Activated CD4-positive, alpha-beta T cell treated with anti-CD3 and anti-CD28 coated beads, Interleukin-2, amount 50 U/mL, for 48 hours (primary cell): ENCODE measurements at places on chromosomes 7 and 10.
A peak's percentile ranks its signal among the peaks of the same experiment; 100 is the strongest.

GRCh38 chr10:15335508-15335907 is 35.6 kb downstream of the FAM171A1 start:
- DNase-seq, result no peak

DNA sequence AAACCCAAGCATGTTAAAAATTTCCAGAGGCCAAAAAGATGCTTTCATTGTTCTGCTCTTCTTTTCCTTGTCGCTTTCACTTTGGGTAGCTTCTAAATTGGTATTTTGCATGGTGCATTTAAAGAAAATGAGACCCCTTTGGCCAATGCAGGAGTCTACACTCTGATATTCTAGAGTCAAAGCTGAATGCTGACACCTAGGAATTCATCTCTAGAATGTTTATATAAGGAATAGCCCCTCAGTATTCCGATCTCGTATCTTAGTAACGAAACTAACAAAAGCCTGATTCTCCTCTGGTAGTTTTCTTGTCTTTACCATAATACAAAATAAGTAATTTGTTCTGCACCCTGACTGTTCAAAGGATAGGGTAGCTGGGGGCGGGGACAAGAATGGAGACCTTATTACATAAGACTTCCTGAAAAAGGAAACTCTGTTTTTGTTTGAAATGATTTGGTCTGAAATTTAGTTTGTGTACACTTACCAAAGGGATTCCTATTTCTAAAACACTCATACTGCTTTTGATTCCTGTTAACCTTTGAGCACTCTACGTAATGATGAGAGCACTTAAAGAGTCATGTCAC is 17.1 kb downstream of the IKZF1 start:
- no peak for DNase-seq

DNA sequence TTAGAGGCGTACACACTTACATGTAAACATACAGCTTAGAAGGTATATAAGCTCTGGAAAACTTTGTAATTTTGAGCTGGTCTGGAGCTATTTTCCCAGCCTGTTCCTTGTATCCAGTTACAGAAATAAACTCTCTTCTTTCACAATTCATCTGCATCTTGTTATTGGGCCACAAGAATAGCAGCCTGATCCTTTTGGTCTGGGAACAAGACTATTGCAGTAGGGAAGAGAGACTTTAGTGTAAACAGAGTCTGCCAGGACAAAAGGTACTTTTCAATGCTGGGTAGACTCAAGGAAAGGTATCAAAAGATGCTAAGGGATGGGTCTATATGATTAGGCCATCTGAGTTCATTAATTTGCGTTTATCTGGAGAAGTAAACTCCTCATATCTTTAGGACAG is 728.3 kb downstream of the TYW1 start:
- DNase-seq, result no peak

DNA sequence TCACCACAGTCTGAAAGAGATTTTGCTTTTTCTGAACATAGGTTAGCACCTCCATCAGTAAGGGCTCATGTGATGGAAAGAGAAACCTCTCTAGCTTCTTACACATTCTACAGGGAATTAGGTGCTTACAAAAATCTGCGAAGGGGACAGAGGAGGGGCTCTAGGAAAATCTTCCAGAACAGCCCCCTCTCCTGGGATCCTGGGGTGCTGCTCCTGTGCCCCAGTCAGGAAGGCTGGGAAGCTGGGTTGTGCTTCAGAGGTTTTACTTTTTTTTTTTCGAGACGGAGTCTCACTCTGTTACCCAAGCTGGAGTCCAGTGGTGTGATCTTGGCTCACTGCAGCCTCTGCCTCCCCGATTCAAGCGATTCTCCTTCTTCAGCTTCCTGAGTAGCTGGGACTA is 7.5 kb upstream of the FAM171A1 start:
- DNase-seq, result no peak

DNA sequence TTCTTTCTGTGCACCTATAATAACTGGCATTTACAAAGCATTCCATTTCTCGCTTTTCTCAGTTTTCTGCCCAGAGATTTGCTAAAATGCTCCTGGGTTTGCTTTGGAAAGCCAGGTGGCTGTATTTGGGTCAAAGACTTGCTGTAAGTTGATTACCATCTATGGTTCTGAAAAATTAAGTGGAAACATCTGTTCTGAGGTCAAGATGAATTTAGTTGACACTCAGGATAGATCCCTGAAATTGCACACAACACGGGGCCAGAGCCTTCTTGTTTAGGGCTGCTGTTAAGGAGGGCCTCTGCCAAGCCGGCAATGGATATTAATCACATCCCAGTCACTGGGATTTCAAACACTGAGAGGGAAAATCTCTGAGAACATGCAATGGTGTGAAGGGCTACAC is 111.6 kb upstream of the GLI3 start:
- no peak for DNase-seq

- no peak for DNase-seq
These were observed 53.8 kb downstream of the COL13A1 start for GRCh38 chr10:69855346-69856111.

GRCh38 chr10:93224005-93224779 is 150.5 kb downstream of the CYP26A1 start:
- DNase-seq, result no peak

DNA sequence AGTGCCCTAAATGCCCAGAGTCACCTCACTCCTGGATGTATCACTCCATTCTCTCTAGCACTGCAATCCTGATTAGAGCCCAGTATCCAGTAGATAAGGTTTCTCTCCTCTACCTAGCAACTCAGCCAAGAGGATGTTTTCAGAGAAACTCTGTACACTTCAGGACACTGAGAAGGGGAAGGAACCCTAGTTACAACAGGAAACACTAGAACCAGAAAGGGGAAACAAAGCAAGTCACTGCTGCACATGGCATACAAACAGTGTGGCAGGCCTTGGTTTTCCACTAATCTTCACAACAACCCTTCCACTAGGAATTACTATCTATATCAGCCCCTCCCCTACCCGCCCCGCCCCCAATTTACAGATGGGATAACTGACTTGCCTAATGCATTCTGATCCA is 1.6 kb downstream of the FAM204A start:
- DNase-seq, result no peak

- DNase-seq, result peak; percentile 36
These were observed 254.6 kb downstream of the PTEN start for GRCh38 chr10:88117869-88118632.

DNA sequence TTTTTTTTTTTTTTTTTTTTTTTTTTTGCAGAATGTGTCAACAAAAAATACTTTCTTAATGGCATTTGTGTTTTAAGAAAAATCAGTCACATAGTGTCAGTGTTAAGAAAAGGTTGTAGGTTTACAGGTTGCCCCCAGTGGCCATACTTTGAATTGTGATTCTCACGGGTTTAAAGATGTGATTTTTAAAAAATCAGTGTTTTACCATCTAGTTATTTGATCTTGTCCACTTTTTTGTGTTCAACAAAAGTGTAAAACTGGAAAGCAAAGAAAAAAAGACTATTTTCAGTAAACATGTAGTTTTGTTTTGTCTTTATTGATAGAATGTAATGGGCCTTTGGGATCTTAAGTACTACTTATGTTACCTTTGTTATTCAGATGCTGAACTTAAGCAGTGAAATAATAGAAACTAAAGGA is 25.7 kb downstream of the SUV39H2 start:
- peak; percentile 18 for DNase-seq

- DNase-seq, result no peak
These were observed 217.2 kb upstream of the HDAC9 start for GRCh38 chr7:18278316-18278715.

- no peak for DNase-seq
These were observed 20.4 kb upstream of the TTYH3 start for GRCh38 chr7:2611401-2611800.

GRCh38 chr10:6494936-6495592 is 85.0 kb downstream of the PRKCQ start:
- no peak for DNase-seq

DNA sequence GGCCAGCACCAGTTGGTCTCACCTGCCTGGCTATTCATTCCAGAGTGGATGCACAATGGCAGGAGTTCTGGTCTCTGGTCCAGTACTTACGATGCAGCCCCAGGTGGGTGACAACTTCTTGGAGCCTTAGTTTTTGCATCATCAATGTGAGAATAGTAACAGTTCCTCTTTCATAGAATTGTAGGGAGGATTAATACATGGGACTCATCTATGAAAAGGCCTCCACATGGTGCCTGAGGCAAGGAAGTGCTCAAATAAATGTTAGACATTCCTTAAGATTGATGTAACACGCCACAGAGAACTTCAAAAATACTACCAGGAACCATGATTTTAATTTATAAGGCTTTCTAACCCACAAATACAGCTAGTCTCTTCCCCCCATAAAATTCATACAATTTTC is 120.1 kb upstream of the CHST15 start:
- DNase-seq, result no peak

DNA sequence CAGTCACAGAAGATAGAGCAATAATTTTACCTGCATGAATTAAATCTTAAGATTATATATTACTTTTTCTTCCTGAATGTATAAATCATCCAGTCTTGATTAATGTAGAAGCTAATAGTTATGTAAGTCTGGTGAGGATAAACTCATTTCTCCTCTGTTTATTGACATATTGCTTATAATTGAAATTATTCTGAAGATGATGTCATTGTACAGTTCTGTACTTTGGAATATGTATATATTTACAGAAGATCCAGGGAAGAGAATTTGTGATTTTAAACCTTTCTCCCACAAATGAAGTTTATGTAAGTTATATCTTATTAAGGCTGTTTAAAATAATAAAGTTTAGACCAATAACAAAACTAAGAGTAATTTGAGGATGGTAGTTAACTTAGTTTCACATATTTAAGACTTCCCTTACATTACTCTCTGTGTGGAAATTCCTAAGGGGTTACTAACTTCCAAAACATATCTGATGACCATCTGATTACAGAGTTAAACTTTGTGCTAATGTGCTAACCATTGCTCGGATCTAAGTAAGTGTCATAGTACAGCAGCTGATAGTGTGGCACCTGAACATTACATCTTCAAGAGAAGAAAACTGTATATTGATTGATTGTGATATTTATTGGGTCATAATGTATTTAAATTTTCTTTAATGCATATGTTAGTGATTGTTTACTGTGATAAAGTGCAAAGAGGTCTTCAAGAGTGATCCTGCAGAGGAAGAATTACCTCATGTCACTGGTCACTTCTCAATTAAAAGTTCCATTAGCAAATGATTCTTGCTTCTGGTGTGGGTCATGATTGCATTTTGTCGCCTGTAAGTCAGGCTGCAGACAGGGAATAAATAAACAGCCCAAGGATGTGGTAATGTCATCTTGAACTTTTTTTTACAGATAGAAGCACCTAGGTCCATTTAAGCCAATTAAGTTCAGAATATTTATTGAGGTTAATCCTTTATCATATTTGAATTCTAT is 96.9 kb downstream of the UBE3C start:
- DNase-seq, result no peak

DNA sequence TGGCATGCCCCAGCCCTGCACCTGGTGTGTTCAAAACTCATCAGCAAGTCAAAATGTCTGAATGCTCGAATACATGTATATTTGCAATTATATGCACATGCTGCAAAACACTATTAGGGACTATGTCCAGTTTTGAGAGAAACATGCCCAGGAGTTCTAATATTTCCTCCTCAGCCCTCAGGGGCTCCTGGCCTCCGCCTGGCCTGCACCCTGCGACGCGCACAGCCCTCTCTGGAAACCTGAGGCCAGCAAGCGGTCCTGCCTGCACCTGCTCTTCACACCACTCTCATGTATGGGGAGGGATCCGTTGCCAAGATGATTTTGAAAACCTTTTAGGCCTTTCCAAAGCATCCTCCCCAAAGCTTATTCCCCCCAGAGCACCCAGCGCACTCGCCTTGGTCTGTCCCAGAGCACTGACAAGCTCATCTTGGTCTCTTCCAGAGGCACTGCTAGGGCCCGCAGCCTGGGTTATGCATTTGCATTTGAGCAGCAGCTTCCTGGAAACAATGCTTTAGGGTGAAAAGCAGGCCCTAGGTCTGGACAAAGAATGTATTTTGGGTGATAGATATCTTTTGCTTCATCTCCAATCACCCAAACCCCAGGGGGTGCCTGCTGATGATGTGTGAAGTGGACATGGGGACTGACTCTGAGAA is 22.6 kb upstream of the CNPY1 start:
- DNase-seq, result no peak

DNA sequence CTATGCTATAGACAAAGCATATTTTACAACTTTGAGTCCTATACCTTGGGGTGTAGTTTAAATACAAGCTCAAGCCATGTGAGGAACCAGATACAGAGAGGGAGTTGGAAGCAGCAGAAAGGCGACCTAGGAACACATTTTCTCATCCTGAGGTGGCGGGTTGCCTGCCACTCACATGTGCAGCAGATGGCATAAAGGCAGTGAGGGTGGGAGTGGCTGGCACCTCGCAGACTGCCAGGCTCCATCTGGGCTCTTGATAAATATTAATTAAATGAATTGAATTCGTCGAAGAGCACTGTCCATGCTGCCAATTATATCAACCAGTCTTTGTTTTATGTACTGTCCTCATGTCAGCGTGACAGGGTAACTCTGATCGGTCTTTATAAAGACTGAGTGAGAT is 79.0 kb upstream of the SEMA3C start:
- no peak for DNase-seq

- no peak for DNase-seq
These were observed 251.7 kb downstream of the KLF6 start for GRCh38 chr10:3533296-3533695.

GRCh38 chr7:136275794-136276193 is 298.6 kb upstream of the MTPN start:
- no peak for DNase-seq

DNA sequence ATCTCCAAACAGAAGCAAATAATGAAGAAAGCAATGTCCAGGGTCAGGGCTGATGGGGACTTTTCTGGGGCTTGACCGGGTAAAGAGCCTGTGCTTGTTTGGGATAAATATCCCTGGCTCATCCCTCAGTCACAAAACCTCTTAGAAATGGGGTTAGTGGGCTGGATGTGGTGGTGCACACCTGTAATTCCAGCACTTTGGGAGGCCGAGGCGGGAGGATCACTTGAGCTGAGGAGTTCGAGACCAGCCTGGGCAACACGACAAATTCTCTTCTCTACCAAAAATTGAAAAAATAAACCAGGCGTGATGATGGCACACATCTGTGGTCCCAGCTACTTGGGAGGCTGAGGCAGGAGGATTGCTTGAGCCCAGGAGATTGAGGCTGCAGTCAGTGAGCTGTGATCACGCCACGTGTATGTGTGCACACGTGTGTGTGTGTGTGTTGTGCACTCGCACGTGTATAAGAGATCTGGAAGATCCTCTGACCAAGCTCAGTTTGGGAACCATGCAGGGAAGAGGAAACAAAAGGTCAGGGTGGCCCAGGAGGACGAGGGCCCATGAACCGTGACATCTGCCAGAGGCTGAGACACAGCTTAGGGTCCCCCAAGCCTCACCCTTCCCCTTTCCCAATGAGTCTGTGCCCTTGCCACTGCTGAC is 258.6 kb downstream of the TEX36 start:
- no peak for DNase-seq

DNA sequence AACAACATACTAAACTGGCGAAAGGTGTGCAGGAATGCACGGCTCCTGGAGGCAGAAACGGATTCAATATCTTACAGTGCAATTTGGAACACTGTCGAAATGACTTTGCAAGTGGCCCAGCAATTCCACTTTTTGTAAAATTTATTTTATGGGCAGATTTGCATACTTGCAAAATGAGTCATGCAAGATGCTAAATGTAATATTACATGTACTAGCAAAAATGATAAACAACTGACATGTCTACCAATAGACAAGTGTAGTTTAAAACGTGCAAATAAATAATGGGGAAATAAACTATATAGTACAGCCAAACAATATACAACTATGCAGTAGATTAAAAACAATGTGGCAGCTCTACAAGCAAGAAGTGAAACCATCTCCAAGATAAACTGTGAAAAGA is 97.7 kb downstream of the ARHGAP12 start:
- no peak for DNase-seq
